ENCODE measurements at places on chromosomes 13 and 19. TPM values are rescaled to one million over a fixed set of nuclear protein-coding genes. Genes with fewer than 3 reads are reported as not detected.
A peak's percentile ranks its signal among the peaks of the same experiment; 100 is the strongest.

- no peak for DNase-seq
These were observed 3.6 kb upstream of the COMP start for GRCh38 chr19:18794692-18795091.

- no peak for DNase-seq
These were observed 413.3 kb downstream of the KCTD12 start for GRCh38 chr13:76472916-76473315.

GRCh38 chr19:15393963-15394362 lies 14.4 kb upstream of the AKAP8 start:
- DNase-seq: no peak

Gene KLHL1
- 0.87 TPM for total RNA-seq

Gene SHISA2
- 20.6 TPM for total RNA-seq

DNA sequence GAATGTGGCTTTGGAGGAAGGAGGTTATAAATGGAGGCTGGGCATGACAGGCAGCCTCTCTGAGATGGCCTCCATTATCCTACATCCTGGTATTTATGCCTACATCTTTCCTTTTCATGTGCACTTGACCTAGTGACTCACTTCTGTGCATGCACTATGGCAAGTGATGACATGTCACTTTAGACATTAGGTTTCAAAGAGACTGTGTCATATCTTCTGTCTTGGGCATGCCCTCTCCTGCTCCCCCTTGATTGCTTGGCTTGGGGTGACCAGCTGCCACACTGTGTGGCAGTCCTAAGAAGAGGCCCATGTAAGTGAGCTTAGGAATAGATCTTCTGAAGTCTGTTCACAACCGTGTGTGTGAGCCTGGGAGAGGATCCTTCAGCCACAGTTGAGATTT lies 472.8 kb downstream of the FGF9 start:
- no peak for DNase-seq

Gene ZNF547
- total RNA-seq: 11.8 TPM

GRCh38 chr13:113013878-113014751 lies 45.1 kb downstream of the MCF2L start:
- DNase-seq: no peak

DNA sequence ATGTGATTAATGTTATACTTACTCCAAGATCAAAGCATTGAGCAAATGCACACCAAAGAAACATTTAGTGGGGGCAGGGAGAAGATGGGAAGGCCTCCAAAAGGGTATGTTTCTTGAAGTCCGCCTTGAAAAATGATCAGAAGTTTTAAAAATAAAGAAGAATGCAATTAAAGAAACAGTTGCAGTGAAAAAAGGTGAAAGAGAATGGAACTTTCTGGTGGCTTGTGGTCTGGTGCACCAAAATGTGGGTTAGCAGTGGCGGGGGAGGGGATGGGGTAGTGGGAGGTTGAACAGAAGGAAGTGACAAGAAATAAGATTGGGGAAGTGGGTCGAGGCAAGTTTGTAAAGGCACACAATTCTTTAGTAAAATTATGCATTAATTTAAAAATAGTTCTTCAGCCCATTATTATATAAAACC lies 2.5 kb downstream of the LCP1 start:
- peak; percentile 33 for DNase-seq

- DNase-seq: no peak
These were observed 218.8 kb upstream of the SGCG start for GRCh38 chr13:22961835-22962537.

DNA sequence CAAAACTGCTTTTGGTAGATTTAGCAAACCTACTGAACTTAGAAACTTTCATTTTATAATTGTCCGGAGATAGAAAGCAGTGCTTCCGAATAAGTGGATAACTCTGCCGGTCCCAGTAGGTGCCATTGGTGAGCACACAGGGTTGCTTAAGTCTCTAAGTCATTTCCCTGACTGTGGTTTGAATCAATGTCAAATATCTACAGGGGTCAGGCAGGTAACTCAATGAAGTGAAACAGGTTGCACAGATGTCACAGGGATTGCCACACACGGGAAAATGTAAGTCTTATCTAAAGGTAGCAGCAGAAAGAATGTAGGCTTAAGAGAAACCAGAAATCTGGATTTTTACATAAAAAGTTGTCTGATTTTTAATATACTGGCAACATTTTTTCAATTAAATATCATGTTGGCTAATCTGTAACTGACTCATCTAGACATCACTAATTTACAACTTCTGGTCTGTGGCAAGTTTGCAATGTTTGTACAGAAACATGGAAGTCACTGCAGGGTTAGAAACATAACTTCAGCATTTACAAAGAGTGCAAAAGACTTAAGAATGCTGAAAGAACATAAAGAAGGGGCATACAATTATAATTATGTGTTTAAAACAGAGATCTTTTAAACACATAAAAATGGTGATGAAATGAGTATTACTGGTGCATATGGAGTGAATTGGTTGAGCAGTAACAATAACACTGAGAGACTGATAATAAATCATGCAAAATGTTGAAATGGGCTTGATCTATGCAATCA lies 14.3 kb upstream of the LRRC63 start:
- DNase-seq: no peak

DNA sequence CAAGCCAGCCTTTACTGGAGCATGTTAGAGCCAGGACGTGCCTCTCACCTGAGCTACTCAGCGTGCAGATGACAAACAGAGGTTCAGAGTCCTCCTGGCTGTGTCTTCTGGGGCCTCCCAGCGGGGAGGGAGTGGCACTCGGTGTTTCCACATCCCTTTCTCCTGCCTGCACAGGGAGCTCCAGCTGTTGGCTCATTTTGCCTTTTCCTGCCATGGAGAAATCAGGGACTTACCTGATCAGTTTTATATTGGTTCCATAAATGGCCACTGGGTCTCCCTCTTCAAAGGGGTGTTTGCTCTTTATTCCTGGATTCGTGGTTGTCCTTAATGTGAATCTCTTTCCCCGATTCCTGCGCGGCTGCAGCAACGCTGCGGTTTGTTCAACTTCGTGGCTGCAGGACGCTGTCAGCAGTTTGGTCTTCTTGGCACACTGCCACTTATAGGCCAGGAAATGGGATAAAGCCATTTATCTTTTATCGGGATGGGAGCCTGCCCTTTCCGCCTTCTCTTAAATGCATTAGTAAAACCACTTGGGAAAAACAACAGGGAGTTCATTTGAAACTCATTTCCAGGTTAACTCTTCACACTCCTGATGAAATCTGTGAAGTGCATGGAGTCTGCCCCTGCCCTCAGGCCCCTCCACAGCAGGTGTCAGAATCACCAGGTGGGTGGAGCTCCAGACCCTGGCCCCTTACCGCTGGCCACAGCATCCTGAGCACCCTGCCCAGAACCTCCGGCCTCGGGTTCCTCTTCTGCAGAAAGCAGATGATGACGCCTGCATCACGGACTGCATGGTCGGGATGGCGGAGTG lies 39.8 kb upstream of the MCF2L start:
- DNase-seq: no peak

- no peak for DNase-seq
These were observed 4.8 kb downstream of the B3GLCT start for GRCh38 chr13:31204592-31204991.

Gene CNN2
- total RNA-seq: 28.0 TPM

Gene NLRP8
- total RNA-seq: 0.39 TPM

Gene SLC7A10
- 5.8 TPM for total RNA-seq

Gene CEACAM7
- total RNA-seq: 0.19 TPM

Gene TLE5
- 539 TPM for total RNA-seq

DNA sequence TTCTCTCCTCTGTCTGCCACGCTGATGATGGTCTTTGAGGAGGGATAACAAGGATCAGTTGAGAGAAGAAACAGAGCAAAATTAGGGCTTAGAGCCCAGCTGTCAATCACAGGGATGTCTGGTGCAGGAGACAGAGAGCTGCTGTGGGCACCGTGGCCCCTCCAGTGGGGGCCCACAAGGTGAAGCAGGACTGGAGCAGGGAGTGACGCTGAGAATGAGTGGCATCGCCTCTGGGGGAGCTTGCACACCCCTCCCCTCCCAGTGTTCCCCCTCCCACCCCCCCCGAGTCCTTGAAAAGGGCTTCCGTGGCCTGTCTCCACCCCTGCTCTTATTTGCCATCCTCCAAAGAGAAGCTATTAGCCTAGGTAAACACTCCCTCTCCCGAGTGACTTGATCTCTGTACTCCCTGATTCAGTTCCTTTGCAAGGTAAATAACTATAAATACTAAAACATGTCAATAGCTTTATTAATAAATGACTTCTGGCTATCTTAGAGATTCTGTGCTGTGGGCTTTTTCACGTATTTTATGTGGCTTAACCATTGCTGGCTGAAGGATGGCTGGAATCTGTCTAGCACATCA lies 440.0 kb downstream of the ZNF536 start:
- no peak for DNase-seq

Gene PRRG2
- total RNA-seq: 0.71 TPM

Gene DACT3
- 17.2 TPM for total RNA-seq

All from testis (tissue), 5 donors.